ENCODE measurements at places on chromosomes 3 and 15.

DNA sequence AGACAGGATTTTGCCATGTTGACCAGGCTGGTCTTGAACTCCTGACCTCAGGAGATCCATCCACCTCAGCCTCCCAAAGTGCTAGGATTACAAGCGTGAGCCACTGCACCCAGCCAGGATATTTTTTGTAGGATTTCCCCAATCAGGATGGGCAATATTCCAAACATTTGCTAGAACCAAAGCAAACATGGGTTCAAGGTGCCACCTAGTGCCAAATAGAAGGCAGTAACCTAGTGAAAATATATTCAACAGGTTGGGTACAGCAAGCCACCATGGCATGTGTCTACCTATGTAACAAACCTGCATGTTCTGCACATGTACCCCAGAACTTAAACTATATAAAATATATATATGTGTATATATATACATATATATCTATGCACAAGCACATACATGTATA lies 185.9 kb upstream of the CADM2 start:
- no peak for DNase-seq

DNA sequence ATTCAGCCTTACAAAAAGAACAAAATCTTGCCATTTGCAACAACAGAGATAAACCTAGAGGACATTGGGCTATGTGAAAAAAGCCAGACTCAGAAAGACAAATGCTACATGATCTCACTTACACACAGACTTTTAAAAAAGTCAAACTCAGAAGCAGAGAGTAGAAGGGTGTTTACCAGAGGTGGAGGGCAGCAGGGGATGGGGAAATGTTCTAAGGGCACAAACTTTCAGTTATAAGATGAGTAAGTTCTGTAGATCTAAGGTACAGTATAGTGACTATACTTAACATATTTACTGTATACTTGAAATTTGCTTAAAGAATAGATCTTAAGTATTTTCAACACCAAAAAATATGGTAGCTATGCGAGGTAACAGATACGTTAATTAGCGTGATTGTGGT lies 3.0 kb downstream of the MYEF2 start:
- no peak for DNase-seq

GRCh38 chr15:22845289-22845900 lies 6.9 kb downstream of the NIPA2 start:
- DNase-seq, result no peak

GRCh38 chr15:45112591-45113379 lies 1.2 kb downstream of the DUOX2 start:
- DNase-seq, result no peak

GRCh38 chr3:133477487-133477886 lies 77.6 kb downstream of the BFSP2 start:
- no peak for DNase-seq

- no peak for DNase-seq
Measured at GRCh38 chr3:86180696-86181095, 810.3 kb downstream of the VGLL3 start.

DNA sequence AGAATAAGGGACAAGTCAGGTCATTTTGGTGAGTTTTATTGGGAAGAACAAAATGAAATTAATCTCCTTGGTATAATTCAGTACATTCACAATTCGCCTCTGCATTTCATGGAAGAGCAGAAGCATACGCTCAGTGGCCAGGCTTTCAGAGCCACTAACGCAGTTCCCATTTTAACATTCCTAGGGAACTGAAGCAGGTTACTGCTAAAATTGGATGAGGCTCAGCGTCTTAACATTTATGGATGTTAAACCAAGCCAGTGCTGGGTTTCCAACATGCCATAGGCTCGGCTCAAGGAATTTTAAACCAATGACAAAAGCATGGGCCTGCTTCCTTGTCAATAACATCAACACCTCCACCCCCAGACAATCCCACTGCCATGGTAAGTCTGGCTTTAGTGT lies 172.7 kb upstream of the PRICKLE2 start:
- no peak for DNase-seq

DNA sequence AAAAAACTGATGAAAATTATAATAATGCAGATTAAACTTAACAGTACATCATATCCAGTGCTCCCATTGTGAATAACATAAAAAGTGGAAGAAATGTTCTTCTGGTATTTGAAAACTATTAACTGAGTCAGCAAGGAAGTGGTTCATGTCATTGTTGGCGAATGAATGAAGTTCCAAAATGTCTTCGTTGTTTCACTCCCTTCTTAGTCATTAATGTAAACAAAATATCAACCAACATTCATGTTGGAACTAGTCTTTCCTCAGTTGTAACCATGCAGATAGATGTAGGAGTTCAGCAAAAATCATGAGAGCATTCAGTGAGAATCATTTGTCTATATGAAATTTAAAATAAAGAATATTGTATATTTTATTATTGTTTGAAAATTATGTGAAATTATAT lies 44.1 kb upstream of the ICE2 start:
- no peak for DNase-seq

- no peak for DNase-seq
Measured at GRCh38 chr3:31244929-31245817, 287.6 kb upstream of the STT3B start.

DNA sequence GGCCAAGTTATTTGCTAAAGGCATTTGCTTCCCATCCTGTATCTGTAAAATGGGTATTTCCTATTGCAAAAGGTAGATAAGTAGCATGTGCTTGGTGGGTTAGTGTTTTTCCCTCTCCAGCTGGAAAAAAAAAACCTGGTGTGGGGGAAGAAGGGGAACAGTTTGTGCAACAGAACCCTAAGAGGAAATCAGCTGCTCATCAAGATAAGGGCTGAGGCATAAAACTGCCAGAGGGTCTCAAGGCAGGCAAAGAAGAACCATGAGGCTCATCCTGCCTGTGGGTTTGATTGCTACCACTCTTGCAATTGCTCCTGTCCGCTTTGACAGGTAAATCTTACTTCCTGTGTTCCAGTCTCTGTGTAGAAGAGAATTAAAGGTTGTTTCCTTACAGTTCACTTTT lies at the start of gene CPA3:
CPA3 (plus strand) TSS at position 248 of the 400 bp plus-strand sequence; CDS start at position 260, 12 bp downstream.
- DNase-seq, result no peak

- no peak for DNase-seq
Measured at GRCh38 chr3:163543662-163544061, 1534.6 kb downstream of the SI start.

- DNase-seq, result no peak
Measured at GRCh38 chr3:169232863-169233262, 430.6 kb downstream of the MECOM start.

- DNase-seq, result no peak
Measured at GRCh38 chr3:97102641-97103040, 288.2 kb downstream of the EPHA6 start.

DNA sequence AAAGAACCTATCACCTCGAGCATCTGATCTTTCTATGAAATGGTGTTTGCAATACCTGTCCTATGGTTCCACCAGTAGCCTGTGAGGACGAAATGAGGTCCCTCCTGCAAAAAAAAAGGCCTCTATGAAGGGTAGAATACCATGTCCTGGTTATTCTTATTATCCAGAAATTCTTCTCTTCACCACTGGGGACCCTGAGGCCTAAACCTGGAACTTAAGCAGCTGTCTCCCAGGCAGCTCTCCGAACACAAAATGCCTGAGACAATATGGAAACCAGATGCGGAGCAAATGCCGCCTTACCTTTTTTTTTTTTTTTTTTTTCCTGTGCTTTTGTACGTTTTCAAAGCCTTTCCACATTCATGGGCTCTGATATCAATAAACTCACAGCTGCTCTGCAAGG lies 62.1 kb upstream of the WNT5A start:
- no peak for DNase-seq

DNA sequence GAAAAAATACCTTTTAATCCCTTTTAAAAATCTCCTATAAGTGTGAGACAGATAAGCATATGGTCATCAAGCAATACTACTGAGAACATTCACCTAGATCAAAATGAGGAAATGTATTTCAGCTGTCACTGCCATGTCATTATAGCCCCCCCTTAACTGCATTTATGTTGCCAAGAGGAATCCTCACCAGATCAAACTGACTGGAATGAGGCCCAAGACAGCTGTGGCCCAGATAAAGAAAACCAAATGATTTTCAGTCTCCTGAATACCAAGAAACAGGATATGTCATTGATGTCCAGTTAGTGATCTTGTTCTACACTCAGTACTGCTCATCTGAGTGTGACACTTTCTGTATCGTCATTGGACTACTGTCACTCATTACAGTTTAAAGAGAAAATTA lies 35.1 kb upstream of the CPB1 start:
- no peak for DNase-seq

- no peak for DNase-seq
Measured at GRCh38 chr3:37625051-37625450, 236.6 kb upstream of the CTDSPL start.

GRCh38 chr3:47022641-47023071 lies 43.2 kb downstream of the NBEAL2 start:
- DNase-seq, result no peak

DNA sequence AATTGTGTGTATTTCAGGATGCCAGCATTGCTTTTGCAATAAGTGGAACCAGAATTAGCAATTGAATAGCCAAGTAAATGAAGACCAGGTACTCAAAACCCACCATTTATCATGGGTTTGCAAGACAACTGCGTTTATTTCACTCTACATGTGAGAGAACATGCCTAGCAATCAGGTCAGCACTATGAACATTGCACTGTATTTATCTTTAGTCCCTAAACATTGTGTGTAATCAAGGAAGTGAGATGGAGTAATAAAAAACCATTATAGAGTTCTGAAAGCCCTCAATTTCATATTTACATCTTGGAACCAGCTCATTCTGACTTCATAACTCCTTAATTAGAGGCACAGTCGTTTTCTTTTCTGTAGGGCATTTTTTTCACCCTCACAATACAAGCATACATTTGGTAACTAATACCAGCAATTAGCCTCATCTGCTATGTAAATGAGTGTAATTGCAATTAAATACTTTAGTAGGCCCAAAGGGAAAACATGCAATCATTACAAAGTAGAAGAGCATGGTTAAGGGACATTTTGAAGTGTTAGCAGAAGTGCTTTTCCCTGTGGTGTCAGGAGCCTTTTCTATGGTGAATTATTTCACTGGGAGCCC lies 153.1 kb upstream of the DPH6 start:
- DNase-seq, result no peak

- DNase-seq, result no peak
Measured at GRCh38 chr15:45594835-45595530, 7.8 kb downstream of the BLOC1S6 start.

- no peak for DNase-seq
Measured at GRCh38 chr3:97914388-97914787, 57.8 kb downstream of the RIOX2 start.

GRCh38 chr3:67608034-67608433 lies 46.4 kb downstream of the SUCLG2 start:
- DNase-seq, result no peak

GRCh38 chr3:46276497-46277099 lies 34.3 kb downstream of the CCR3 start:
- peak; percentile 71 for DNase-seq

DNA sequence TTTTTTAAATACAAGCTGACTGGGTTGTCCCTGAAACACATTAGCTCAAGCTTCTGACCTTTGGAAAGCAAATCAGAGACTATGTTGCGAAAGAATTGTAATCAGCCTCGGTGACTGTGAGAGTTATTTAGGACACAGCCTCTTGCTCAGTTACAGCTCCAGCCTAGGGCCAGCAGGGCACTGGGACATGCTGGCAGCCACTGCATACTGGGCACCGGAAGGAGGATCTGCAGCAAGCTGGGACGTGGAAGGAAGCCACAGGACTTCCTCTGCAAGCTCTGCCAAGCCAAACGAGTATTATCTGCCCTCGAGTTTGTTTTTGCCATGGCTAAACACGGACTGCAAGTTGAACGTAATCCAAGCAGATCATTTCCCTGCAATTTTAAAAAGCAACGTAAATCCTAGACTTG lies 24.4 kb upstream of the COPG1 start:
- DNase-seq, result peak; percentile 45

- no peak for DNase-seq
Measured at GRCh38 chr3:8420612-8421011, 81.0 kb upstream of the LMCD1 start.

DNA sequence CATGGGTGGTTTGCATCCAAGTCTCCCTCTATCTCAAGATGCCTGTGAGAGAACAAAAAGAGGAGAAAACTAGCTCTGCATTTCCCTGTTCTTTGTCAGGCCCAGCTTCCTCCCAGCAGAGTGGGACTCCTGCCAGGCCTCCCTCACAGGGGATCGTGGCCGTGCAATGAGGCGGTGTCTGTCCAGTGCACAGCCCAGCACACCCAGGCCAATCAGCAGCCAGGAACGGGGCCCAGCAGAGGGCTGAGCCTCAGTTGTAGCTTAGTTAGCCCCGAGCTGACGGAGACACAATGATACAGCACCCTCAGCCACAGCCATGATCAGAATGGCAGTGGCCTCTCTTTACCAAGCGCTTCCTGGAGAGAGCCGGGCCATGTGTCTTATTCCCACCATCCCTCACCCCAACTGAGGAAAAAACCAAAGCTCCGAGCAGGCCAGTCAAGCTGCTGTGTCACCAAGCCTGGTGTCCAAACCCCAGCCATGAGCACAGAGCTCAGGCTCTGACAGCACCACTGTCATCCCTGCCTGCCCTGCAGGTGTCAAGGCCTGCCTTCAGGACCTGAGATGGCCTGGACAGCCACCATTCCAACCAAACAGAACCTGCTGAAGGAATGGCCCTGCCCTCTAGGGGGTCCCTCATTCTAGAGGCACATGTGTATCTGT lies 71.1 kb downstream of the DNAJB8 start:
- DNase-seq, result no peak

- no peak for DNase-seq
Measured at GRCh38 chr3:71578054-71578751, 5.3 kb downstream of the FOXP1 start.

- no peak for DNase-seq
Measured at GRCh38 chr15:62798536-62798935, 244.0 kb upstream of the TPM1 start.

DNA sequence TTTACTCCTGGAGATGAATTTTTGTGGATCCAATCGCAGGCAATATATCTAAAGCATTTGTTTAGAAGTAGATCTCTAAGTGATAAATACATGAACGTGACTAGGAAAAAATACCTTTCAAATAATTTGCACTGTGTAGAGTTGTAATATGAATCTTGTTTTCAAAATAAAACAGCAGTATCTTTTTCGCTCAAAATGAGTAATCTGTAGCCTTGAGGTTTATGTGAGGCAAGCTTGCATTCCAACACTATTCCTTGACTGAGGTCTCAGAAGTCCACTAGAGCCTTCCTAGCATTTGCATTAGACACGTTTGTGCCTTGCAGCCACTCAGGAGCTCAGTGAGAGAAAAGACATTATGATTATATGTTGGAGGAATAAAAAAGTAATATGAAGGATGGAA lies 138.3 kb upstream of the ROBO1 start:
- no peak for DNase-seq

DNA sequence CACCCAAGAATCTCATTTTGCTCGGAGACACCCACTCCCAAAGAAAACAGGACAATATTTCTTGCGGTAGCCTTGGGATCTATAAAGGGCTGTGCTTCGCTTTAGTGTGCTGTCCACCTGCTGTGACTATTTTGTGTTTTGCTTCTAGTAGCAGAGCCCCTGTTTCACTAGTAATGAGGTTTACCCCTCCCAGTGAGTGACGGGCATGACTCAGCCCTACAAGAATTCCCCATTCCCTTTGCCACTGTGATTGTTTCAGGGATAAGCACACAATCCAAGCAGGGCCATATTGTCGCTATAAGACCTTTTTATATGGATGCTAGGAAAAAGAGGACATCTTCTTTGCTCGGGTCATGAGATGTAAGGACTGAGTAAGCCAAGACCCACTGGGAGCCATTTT lies 62.5 kb upstream of the FOXB1 start:
- no peak for DNase-seq

- DNase-seq, result no peak
Measured at GRCh38 chr3:184546252-184546651, 15.3 kb upstream of the EPHB3 start.
